CD4-positive, alpha-beta T cell treated with Interleukin-21 for 1 hour (primary cell): ENCODE measurements at places on chromosomes 13 and 19.
A peak's percentile ranks its signal among the peaks of the same experiment; 100 is the strongest.

GRCh38 chr13:24699541-24699940, 19.3 kb downstream of the ATP12A start:
- no peak for DNase-seq

DNA sequence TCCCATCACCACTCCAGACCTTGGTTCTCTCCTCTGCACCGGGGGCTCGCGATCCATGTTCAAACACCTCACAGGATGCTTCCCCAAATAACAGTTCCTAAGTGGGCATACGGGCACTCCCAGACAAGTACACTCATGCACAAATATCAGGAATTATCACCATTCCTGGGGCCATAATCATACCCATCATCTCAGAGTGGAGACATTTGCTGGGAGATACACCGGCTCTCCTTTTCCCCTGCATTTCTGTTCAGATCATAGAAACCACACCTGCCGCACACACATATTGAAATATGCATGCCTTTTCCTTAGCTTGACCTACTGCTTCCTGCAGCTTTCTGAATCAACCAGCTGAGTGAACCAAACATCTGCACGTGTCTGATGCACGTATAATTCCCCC, 33.9 kb upstream of the MBNL2 start:
- DNase-seq, result no peak

DNA sequence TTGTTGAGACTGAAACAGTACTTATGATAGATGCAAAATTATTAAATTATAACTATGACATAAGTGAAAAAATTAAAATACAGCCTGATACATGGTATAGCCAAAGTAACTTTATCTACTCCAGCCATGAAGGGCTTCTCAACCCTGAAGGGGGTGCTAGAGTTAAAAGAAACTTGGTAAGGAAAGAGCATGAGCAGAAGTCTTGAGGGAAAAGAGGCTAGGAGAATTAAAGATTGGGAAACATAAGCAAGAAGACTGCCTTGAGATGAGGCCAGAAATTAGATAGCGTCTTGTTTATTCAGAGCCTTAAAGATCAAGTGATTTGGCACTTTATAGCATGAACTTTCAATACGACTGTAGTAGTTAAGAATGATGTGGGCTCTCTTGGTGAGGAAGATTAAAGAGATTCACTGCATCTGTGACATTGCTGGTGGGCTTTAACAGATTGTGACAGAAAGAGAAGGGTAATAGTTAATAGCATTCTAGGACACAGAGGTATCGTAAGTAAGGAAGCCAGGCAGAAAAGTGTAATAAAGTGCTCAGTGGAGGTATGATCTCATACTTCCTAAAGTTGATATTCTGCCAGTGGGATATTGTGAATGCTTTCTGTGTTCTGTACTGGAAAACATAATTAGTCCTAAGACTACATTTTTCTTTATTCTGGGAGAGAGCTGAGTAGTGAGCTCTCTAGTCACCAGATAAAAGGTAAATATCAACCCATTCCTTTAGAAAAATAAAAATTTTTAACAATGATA, 385.4 kb upstream of the PRR20A start:
- no peak for DNase-seq

DNA sequence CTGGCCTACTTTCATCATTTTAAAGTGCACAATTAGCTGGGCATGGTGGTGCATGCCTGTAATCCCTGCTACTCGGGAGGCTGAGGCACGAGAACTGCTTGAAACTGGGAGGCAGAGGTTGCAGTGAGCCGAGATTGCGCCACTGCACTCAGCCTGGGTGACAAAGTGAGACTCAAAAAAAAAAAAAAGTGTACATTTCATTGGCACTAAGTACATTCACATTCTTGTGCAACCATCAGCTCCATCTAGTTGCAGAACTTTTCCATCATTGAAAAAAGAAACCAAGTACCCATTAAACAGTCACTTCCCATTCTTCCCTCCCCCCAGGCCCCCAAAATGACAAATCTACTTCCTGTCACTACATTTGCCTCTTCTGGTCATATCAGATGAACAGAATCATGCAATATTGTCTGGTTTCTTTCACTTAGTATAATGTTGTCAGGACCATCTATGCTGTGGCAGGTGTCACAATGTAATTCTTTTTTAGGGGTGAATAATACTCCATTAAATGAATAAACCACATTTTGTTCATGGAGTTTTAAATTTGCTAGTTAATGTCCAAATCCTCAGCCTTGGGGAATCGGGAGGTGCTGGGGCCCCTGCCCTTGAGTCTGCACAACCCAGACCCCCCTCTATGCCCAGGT, 7.4 kb upstream of the SIGLEC11 start:
- DNase-seq, result no peak

GRCh38 chr19:9323557-9323918, 441 bp upstream of the ZNF559 start:
- peak; percentile 79 for DNase-seq

GRCh38 chr13:105587786-105588185, 947.7 kb downstream of the EFNB2 start:
- no peak for DNase-seq

DNA sequence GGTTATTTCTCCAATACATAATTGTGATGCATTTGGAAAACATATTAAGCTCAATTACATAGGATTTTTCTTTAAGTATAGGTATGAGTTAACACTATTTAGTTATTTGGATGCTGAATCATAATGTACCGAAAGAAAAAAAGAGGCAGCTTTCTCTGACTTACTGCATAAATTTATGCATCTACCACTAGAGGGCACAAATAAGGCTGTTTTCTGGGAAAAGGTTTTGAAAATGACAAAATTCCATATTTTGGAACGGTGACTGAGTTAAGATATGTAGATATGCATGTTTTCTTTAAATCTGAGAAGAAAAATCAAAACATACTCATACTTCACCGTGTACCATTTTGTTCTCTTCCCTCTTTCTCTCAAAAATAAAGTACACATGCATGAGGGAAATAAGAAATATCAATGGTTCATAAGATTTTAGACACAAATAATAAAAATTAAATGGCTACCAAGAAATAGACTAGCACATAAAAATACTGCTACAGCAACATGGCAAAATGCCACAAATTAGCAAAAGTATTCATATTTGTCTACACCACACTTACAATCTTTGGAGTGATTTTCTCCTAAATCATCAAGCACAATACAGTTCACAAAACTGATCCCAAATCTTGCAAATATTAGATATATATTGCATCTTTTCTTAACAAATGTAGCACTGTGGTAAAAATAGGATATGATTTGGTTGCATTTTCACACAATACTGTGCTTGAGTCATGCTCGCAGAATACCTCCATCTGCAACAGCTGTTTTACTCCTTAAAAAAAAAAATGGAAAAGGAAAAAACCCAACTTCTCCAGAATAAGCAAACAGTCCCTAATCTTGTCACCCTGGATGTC, 260.0 kb downstream of the FGF14 start:
- no peak for DNase-seq

- DNase-seq, result no peak
These were observed 429.0 kb upstream of the MIR17HG start for GRCh38 chr13:90918536-90918935.

GRCh38 chr19:41411968-41412265, 14.3 kb downstream of the BCKDHA start:
- no peak for DNase-seq

DNA sequence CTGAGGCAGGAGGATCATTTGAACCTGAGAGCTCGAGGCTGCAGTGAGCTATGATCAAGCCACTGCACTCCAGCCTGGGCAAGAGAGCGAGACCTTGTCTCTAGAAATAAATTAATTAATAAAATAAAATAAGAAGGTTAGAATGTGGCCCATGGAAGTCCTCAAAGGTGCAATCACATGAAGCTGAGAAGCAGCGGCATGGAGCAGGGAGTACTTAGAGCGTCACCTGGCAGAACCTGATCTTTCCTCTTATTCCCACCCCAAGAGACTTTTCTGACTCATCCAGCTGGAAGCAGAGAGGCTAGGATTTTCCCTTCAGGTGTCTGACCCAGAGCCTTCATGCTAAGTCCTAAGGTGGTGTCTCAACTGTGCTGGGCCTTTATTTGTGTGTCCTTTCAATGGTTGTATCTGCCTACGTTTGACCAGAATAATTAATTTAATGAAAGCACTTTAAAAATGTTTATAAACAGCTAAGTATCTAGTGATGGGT, 8.9 kb upstream of the MRPS31 start:
- DNase-seq, result no peak

DNA sequence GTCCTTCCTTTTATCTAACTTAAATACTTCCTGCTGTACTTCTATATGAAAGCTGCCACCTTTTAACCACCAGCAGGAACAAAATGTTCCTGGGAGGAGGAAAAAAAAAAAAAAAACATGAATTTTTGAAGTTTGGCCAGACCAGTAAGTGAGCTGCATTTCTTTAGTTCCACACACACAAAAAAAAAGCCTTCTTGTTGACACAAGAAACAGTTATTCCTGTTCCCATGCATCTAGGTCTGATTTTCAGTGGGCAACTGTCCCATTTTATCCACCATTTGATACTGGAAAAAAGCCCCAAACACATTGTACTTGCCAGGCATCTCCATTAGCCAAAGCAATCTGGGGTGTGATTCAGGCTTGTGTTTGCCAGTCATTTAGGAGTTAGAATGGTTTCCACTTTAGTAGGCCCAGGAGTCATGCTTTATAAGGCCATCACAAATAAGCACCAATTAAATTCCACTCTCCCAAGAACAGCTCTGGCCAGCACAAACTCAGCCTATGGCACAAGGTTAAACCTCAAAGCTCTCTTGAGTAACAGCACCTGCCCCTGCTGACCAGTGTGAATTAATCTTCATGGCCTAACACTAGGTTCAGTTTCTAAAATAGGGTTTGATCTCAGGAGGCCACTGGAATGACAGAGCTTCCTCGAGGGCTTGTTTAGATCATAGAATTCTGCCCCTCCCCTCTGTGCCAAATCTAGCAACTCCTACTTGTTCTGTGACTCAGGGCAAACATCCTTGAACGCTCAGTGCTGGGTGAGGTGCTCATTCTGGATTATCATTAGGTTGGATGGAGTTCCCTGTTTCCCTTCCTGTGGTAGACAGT, 67.1 kb downstream of the NUFIP1 start:
- no peak for DNase-seq

DNA sequence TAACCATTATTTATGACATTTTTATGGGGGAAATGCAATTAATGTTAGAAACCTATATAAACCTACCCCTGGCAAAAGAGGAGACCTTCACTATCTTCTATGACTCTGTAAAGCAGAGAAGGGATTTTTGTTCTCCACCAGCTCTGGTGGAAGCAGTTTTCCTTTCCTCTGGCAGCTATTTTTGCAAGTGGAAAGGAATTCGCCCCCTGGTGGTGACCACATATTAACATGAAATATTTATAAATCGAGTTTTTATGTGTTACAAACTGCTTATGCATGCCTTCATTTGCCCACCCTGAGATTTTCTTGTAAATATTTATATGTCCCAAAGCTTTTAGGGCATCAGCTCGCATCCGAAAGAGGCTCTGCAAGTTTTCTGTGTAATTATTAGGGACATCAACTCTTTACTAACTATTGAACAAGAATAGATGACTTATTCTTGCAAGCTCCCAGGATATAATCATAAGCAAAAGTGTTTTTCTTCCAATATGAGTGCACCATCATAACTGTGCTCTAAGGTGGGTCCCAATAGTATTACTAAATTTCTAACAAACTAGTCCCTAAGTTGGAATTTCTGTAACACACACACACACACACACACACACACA, 62.4 kb downstream of the SERTM1 start:
- peak; percentile 26 for DNase-seq

GRCh38 chr19:19185853-19186740, 5.9 kb downstream of the BORCS8 start:
- DNase-seq, result peak; percentile 74

DNA sequence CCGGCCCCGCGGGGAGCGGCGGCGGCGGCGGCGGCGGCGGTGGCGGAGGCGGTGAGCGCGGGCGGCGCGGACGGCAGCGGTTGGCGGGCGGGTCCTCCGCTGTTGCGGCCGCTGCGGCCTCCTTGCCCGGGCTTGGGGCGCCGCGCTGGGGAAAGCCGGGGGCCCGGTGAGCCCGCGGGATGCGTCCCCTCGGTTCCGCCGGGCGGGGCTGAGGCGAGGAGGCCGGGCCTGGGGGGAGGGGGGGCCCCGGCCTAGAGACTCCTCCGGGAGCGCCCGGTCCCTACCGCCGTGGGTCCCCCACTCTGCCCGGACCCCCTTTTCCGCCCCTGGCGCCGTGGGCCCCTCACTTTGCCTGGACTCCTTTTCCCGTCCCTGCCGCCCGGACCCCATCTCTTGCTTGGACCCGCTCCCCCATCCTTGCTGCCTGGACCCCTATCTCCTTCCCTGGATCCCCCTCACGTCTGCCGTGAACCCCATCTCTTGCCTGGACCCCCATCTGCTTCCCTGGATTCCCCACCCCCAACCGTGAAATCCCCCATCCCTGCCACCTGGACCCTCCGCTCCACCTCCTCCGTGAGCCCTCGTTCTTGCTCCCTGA, 28.6 kb upstream of the NDUFS7 start:
- DNase-seq, result no peak

DNA sequence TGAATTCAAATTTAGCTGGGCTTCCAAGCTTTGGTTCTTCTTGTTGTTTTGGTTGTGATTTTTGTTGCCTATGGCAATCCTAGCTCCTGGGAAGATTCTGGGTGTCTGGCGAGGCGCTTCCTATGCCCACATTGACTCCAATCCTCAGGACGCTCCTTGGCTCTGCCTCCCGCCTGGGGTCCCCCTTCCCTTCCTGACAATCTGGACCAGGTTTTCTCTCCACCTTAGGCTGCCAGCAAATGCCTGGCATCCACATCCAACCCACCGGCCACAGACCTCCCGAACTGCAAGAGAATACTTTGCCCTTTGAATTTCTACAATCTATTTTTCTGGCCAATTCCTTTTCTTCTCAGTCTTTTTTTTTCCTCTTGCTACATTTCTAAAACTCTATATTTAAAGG, 186.9 kb upstream of the UBL3 start:
- DNase-seq, result no peak

DNA sequence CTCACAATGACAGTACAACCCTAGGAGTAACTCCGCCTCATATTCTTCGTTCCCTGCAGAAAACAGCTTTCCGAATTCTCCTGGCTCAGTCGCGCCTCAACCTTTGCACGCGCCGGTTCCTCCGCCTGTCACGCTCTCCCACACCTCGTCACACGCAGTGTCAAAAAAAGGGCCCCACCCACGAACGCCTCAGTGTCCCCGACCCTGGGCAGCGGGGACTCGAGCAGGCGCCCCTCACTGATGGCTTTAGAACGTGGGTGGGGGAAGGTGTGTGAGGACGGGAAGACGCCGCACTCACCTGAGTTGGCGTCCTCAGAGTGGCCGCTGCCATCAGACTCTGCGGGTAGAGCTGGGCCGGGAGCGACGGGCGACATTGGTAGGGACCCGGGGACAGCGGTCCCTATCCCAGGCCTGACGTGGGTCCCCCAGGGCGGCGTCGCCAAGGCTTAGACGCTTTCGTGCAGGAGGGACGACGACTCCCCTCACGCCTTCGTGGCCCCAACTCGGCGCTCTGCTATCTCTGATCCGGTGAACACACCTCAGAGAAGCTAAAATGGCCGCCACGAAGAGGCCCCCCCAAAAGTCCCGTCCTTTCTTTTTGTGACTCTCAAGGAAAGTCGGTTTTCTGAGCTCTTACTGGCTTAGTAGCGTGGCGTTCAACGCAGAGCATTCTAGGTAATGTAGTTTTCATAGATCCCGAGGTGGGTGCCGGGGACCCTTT, at the start of gene ZNF154:
Gene ZNF154 (minus strand): TSS at position 564 of the 721 bp plus-strand sequence. CDS start 233 bp downstream, at position 331.
- DNase-seq, result peak; percentile 82

GRCh38 chr13:99066219-99066618, 88.4 kb upstream of the DOCK9 start:
- DNase-seq, result no peak

GRCh38 chr19:51136851-51137551, 5.1 kb upstream of the SIGLEC7 start:
- DNase-seq, result no peak
